ENCODE measurements at places on chromosomes 7 and 10. TPM values are rescaled to one million over a fixed set of nuclear protein-coding genes. Genes with fewer than 3 reads are reported as not detected.

- DNase-seq, result no peak
Observed at GRCh38 chr7:127803626-127804025, 151.6 kb downstream of the SND1 start.

DNA sequence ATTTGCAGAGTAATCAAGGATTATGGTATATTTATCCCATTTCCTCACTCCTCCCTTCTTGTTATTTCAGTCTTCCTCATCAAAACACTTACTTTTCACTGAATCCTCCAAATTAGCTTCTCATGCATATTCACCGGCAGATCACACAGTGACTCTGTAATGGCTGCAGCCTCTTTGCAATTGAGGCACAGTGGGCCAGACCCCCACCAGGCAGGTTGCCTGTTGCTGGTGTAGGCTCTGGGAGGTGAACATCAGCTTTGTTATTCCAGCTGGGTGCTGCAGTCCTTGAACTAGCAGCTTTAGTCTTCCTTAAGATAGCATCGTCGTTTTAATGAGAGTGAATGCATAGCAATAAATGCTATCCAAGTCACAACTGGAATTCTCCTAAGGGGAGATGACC lies 449.3 kb downstream of the CNTNAP2 start:
- no peak for DNase-seq

DNA sequence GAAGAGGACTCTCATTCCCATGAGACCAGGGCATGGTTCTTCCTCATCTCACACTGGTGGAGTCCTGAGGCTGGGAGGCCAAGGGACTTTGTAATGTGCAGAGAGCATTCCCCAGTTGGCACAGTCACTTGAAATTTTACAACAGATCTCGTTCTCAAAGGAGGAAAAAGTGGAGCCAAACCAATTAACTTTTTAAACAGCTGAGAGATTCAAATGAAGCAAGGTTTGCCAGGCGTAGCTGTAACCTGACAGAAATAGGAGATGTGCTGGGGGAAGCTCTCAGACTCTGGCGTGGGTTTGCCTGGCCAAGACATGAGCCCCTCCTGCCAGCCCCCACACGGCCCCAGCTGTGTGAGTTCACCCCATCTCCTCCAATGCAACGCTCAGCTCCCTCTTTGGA lies 12.0 kb upstream of the CPXM2 start:
- no peak for DNase-seq

GRCh38 chr10:121797490-121797889 lies 130.3 kb downstream of the ATE1 start:
- no peak for DNase-seq

DNA sequence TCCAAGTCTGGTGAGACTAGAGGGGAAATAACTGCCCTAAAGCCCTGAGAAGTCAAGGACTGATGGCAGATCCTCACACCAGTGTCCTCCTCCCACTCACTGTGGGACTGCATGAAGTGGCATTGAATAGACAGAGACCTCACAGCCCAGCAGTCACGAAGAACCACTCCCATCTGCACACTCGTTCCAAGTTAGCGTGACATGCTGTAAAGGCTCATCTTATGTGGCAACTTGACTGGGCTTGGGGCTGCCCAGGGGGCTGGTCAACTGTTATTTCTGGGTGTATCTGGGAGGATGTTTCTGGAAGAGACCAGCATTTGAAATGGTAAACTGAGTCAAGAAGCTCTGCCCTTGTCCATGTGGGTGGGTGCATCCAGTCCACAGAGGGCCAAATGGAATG lies 104.7 kb downstream of the ADARB2 start:
- no peak for DNase-seq

- DNase-seq, result no peak
Observed at GRCh38 chr7:4436936-4437335, 245.2 kb upstream of the FOXK1 start.

GRCh38 chr10:17109046-17109445 lies 20.6 kb downstream of the CUBN start:
- no peak for DNase-seq

DNA sequence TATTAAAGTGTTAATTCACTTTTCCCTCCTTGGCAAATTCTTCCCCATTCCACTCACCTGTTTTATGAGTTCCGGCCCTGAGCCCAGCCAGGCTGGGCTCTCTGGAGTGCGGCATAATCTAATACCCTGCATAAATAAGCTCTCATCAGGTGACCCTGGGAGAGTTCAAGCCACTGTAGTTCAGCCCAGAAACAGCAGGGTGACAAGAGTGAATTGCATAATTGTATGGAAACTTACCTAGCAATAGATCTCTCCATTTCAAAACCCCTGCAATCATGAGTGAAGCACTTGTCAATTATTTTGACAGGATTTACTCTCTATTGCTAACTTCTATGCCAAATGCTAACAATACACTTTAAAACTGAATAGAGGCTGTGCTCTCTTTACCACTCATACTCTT lies 94.7 kb downstream of the OSBPL3 start:
- peak; percentile 47 for DNase-seq

DNA sequence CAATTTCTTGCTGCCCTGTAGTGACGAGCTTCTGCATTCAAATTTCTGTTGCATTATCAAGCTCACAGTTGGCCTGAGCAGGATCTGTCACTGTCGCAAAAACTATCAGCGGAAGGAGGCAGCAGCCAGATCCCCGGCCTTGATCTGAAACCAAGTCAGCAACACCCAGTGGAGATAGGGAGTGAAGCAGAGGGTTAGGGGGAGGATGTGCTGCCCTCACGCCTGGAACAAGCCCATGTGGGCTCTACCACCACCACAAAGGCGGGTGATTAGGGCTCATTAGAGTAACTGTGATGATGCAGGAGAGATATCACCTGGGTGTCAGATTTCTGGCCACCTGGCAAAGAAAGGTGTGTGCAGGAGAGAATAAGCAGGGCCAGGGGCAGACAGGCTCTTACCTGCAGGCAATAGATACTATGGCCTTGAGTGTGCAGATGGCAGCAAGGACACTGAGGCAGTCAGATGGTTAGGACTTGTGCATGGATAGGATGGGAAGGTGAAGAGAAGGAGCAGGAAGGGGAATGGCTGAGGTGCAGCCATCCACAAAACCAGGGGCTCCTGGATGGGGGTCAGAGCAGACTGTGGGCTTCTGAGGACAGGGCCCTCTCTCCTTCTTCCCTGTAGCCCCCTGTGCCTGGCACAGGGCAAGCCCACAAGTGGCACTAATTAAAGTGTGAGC lies 417.3 kb downstream of the RPS24 start:
- DNase-seq, result no peak

GRCh38 chr7:135704074-135704473 lies 23.9 kb downstream of the SLC13A4 start:
- DNase-seq, result no peak

GRCh38 chr7:20276705-20277472 lies 53.8 kb upstream of the ITGB8 start:
- no peak for DNase-seq

- DNase-seq, result peak; percentile 66
Observed at GRCh38 chr10:3473271-3473670, 300.7 kb upstream of the PITRM1 start.

DNA sequence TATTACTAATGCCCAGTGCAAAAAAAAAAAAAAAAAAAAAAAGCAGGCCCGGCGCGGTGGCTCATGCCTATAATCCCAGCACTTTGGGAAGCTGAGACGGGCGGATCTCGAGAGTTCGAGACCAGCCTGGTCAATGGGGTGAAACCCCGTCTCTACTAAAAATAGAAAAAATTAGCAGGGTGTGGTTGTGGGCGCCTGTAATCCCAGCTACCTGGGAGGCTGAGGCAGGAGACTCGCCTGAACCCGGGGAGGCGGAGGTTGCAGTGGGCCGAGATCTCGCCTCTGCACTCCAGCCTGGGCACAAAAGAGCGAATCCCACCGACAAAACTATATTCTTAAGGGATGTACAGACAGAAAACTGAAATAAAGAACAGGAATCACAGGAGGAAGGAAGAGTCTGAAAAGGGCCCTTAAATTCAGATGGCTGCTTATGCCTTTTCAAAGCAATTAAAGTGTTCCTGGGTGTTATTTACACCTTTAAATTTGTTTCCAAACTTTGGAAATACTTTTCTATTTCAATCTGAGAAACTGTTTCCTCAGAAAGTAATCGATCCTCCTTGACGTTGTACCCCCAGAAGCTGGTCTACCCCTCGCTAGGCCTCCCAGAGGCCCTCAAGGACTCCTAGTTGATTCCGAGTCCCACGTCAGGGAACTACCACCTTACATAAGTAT lies 2.0 kb upstream of the KMT2E start:
- DNase-seq, result no peak

Gene ZNF239
- 11.3 TPM for total RNA-seq

Gene SPDYE11
- not detected for total RNA-seq

Gene VSTM4
- total RNA-seq, result 0.35 TPM

Gene DGKI
- total RNA-seq, result 8.0 TPM

Gene ITIH5
- total RNA-seq, result 11.1 TPM

All from renal cortical epithelial cell (primary cell).